ENCODE measurements at places on chromosomes 12 and 14.

DNA sequence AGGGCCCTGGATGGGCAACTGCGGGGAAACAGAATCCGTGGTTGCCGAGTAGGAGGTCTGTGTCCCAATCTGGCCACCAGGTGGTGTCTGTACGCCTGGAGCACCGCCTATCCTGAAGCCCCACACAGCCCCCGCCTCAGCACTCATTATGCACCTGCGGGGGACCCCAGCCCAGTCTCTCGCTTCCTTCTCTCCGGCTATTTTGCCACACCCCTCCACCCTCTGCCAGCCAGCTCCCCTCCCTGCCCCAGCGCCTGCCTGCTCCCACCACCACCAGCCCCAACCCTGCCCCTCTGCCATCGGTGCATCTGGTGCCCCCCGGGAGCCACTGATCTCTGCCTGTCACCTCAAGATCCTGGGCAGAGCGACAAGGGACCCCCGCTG, 2.2 kb upstream of the NXPH4 start:
- DNase-seq, result peak; percentile 76

- DNase-seq, result no peak
Measured at GRCh38 chr14:77579065-77579464, 37.4 kb downstream of the SPTLC2 start.

GRCh38 chr14:38536376-38537038, 280.6 kb upstream of the CLEC14A start:
- DNase-seq, result no peak

GRCh38 chr14:71371711-71372396, 464.6 kb downstream of the PCNX1 start:
- DNase-seq, result no peak

GRCh38 chr12:105425254-105426174, 95.0 kb downstream of the C12orf75 start:
- DNase-seq, result no peak

DNA sequence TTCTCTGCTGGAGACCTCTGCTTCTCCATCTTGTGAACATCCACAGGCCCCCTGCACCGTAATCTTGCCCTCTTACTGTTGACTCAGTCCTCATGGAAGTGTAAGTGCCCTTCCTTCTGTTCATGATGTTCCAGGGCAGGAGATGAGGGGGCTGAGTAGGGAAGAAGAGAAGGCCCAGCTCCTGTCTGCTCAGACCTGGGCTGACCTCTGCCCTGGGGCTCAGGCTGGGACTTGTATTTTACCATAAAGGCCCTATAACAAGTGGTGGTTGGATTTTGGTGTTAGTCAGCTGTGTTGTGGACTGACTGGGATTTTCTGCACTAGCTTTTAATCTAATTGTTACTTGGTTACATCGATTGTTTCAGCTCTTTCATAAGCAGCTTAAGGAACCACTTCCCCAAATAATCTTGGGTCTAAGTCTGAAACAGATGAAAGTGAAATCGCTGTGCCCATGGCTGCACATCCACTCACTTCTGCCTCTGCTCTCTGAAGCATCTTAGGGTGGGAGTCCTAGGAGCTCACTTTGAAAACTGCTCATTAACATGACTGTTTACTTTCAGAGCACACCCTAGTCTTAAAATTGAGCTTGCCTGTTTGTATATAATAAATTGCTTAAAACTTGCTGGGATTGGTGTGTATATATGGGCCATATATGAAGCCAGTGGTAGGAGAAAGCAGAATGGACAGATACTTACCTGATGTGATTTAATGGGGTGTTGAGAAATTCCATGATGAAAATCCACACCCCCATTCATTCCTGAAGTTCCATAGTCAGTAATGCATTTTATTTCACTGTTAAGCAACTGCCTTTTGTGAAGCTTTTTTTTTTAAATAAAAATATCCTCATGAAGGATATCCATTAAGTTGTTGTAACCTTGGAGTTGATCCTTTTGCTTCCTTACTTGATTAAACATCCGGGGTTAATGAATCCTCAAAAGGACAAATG, 17.7 kb downstream of the C12orf71 start:
- no peak for DNase-seq

- peak; percentile 5 for DNase-seq
Measured at GRCh38 chr12:67193704-67194103, 75.5 kb upstream of the CAND1 start.

DNA sequence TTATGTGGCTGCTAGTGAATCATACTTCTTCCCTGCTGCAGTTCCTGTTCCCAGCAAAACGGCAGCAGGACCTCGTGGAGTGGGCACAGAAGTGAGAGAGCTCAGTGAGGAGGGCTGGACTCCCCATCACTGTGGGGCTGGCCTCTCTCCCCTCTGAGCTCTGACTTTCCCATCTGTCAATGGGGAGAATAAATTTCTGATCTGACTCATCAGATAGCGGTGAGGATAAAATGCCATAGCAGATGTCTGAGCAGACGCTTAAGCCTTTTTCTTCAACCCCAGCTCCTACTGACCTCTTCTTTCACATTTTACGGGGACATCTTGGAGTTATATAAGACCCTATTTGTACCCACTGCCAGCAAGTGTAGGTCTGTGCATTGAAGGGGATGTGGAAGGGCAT, 116.6 kb downstream of the CRACR2A start:
- DNase-seq, result no peak

DNA sequence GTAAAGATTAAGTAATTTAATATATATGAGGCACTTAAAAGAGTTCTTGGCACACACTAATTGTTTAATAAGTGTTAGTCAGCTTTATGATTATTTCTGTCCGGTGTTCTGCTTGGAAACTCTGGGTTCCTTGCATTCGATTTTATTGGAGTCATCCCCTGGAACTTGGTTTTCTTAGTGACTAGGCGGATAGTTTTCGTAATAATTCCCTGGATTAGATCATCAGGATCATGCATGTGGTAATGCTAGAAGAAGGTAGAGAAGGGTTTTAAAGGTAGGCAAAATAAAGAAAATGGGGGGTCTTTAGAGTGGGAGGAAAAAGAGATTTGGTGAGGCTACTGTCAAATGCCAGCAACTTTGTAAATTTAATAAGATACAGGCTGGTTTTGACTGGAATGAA, 88.4 kb downstream of the MYF5 start:
- DNase-seq, result no peak

- DNase-seq, result no peak
Measured at GRCh38 chr12:2259369-2259768, 206.6 kb downstream of the CACNA1C start.

- no peak for DNase-seq
Measured at GRCh38 chr14:104305511-104306449, 167.4 kb downstream of the KIF26A start.

- no peak for DNase-seq
Measured at GRCh38 chr14:37194698-37195097, 3.0 kb upstream of the MIPOL1 start.

DNA sequence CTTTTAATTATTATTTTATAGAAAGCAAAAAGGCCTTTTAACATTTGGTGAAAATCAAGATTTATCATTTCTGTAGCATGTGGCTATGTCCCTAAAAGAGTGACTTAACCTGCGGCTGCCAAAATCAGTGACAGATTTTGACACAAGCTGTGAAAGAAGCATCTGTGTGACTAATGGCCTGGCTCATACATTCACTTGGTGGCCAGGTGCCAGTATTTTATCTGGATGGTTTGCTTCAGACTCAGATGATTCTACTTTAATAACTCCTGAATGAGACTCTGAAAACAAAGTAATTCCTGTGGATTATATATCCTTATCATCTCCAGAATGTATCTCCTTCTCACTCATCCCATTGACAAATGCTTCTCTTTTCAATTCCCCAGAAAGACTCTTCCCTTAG, 103.0 kb downstream of the FSCB start:
- DNase-seq, result no peak

DNA sequence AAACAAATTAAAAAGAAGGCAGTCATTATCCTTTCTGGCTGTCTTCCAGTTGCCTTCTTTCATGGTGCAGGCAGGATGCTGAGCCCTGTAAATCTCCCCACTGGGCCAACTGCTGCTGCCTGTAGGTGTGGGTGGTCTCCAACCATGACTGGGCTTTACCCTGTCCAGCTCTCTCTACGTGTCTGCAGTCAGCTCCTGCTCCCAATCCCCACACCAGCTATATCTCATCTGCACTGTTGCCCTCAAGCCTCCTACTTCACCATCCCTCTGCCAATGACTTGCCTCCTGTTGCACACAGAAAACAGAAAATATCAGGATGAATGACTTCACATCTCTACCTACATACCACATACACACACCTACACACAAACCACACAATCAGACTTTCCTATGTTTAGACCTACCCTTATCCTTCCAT, 39.7 kb upstream of the PSMA6 start:
- no peak for DNase-seq

DNA sequence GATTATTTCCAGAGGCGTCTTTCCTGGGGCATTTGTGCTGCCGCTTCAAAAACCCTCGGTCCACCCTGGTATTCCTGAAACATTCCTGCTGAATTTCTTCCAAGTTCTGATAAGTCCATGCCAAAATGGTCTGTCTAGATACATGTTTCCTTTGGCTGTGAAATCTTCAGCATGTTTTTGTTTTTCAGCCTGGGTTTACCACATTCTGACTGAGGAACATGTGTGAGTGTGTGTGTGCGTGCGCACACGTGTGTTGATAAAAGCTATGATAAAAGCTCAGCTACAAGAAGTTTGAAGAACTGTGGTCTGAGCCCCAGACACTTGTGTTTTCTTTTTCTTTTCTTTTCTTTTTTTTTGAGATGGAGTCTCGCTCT, 22.4 kb downstream of the ANKRD9 start:
- DNase-seq, result no peak

DNA sequence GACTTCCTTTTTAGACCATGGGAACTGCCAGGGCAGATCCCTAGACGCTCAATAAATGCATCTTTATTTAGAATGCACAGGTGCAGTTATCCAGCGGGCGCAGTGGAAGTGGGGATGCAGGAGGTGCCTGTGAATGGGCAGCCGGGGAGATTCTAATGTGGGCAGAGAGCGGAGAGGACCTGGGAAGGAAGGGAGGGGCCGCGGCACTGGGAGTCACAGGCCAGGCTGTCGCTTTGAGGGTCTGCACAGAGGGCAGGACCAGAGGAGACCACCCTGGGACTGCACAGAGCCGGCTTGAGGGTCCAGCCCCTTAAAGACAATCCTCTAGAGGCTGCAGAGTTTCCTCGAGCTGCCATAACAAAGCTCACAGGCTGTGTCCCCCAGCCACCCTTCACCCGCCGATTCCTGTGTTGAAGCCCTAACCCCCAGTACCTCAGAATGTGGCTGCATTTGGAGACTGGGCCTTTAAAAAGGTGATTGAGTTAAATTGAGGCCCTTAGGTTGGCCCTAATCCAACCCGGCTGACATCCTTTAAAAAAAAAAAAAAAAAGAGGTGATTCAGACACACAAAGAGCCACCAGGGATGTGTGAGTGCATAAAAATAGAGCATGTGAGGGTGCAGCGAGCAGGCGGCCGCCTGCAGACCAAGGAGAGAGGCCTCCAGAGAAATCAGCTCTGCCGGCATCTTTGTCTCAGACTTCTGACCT, 44.4 kb upstream of the PPP2R5C start:
- DNase-seq, result no peak

GRCh38 chr12:94112121-94112520, 36.3 kb upstream of the PLXNC1 start:
- no peak for DNase-seq

GRCh38 chr14:74401504-74402241, 24.3 kb downstream of the SYNDIG1L start:
- peak; percentile 64 for DNase-seq

- peak; percentile 39 for DNase-seq
Measured at GRCh38 chr14:97442363-97442762, 645.2 kb downstream of the VRK1 start.

DNA sequence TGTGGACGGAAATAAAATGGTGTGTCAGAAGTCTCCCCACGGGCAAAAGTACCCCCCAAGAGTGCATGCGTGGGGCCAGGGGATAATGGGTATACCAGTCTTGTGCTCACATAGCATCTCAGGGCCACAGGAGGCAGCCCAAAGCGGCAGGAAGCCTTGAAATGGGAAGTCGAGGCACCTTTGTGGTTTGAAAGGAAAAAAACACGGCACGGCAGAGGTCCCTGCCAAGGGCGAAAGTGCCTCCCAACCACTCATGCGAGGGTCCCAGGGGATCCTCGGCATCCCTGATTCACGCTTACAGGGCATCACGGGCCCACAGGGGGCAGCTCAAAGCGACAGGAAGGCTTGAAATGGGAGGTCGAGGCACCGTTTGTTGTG, 583.2 kb downstream of the ALG10 start:
- DNase-seq, result no peak

- no peak for DNase-seq
Measured at GRCh38 chr14:88562532-88562830, 356 bp upstream of the ZC3H14 start.
